Coronary artery (tissue), 2 donors: ENCODE measurements at places on chromosomes 7 and 10.

- no peak for DNase-seq
Measured at GRCh38 chr7:124318721-124319450, 286.0 kb upstream of the TMEM229A start.

- no peak for DNase-seq
Measured at GRCh38 chr10:110672580-110672919, 28.4 kb downstream of the RBM20 start.

DNA sequence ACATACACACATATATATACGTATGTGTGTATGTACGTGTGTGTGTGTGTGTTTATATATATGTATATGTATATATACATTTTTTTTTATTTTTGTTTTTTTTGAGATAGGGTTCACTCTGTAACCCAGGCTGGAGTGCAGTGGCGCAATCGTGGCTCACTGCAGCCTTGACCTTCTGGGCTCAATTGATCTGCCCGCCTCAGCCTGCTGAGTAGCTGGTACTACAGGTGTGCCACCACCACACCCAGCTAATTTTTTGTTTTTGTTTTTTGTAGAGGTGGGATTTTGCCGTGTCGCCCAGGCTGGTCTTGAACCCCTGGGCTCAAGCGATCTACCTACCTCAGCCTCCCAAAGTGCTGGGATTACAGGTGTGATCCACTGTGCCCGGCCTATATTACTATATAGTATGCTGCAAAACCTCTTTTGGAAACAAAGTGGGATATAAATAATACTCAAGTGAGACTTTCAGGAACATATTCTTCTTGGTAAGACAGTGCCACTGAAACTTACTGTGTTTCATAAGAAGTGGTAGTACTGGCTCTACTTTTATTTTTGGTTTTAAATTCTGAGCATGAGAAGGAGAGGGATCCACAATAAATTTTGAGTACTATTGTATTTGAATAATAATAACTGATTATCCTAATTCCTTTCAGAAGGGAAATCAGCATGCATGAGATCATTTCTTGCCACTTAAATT, 51.0 kb downstream of the MLLT10 start:
- no peak for DNase-seq

DNA sequence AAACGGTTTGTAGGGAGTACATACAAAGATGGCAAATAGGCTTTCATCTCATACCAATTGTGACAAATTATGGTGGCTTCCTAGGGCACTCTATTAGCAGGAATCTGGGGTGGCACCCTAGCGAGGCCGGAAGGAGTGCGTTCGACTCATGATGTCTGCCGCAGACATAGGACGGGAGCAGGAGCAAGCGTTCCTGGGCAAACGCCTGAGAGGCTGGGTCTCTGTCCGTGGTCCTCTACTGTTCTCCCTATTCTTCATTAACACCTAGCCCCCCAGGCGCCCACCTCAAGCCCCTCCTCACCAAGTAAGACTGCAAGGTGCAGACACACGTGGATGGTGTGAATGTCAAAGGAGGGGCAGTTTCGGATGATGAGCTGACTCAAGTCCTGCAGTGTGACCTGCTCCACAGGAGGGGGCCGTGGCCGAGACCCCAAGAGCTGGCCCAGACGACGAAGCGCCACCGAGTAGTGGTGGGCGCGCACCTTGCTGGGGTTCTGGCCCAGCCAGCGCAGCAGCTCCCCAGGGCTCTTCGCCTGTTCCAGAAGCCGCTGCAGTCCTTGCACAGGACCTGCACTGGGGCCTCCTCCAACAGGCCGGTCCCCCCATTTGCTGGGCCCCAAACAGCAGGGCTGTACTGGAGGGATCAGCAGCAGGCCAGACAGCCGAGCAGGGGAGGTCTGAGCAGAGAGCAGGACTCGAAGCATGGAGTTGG, 1.3 kb downstream of the FASTK start:
- DNase-seq: no peak
